ENCODE measurements at places on chromosomes 4 and X. TPM values are rescaled to one million over a fixed set of nuclear protein-coding genes. Genes with fewer than 3 reads are reported as not detected.

The RNF150 gene
- not detected for total RNA-seq

- no peaks in the 10 kb centered on the region for H3K4me1 ChIP-seq
- H3K27ac ChIP-seq: no peak overlapping the region
- H3K36me3 ChIP-seq: no peaks in the 10 kb centered on the region
- no peaks in the 10 kb centered on the region for H3K27me3 ChIP-seq
- no peak for DNase-seq
- H3K4me3 ChIP-seq: no peak overlapping the region
Measured at GRCh38 chr4:9931146-9931545, 90.2 kb downstream of the SLC2A9 start.

DNA sequence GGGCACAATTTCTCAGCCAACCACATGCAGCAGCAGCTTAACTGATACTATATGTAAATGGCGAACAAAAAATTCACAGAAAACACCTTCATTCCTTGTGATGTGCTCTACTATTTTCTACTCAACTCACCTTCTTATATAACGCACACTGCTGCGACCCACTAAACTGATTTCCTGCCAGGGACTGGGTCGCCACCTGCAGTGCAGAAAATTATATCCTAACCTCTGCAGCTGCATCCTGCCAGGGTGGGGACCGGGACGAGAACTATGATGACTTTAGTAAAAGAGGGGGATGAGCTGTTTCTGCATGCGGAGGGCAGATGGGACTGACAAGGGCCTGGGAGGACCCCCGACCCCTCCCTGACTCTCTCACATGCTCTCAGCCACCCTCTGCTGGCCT, 27.4 kb downstream of the ABLIM2 start:
- H3K27me3 ChIP-seq: no peaks in the 10 kb centered on the region
- DNase-seq: no peak

GRCh38 chrX:16653424-16653823, 3.5 kb downstream of the S100G start:
- no peak for DNase-seq
- H3K27ac ChIP-seq: no peak overlapping the region
- no peaks in the 10 kb centered on the region for H3K36me3 ChIP-seq
- H3K4me1 ChIP-seq: no peaks in the 10 kb centered on the region
- H3K27me3 ChIP-seq: no peaks in the 10 kb centered on the region

DNA sequence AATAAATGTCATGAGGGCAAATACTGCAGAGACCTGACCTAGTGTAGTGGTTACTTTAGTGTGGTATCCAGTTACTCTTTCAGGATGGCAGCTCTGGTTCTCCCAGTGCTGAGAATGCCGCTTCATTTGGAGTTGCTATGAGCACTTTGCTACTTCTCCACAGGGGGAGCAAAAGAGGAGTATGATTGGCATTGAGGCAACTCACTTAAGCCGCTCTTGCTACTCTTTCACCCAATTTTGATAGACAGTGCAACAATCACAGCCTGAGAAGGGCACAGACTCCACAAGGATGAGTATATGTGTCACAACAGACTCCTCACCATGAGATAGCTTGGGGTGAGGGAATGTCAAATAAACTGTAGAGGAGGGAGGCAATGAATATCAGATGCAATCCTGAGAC, 81.2 kb downstream of the NPY1R start:
- H3K27ac ChIP-seq: no peak overlapping the region
- H3K27me3 ChIP-seq: no peaks in the 10 kb centered on the region
- no peak overlapping the region for H3K4me3 ChIP-seq
- H3K36me3 ChIP-seq: no peaks in the 10 kb centered on the region
- no peaks in the 10 kb centered on the region for H3K4me1 ChIP-seq
- no peak for DNase-seq

DNA sequence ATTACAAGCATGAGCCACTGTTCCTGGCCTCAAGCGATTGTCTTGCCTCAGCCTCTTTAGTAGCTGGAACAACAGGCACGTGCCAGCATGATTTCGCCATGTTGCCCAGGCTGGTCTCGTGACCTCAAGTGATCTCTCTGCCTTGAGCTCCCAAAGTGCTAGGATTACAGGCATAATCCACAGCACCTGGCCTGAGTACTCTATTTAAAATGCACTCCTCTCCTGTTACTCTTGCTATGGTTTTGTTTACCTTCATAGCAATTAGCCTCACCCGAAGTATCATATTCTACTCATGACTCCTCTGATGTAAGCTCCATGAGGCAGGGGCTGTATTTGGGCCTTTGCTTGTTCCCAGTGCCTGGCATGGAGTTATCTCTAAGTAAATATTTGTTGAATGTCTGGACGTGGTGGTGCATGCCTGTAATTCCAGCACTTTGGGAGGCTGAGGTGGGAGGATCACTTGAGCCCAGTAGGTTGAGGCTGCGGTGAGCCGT, 92.5 kb upstream of the SLC34A2 start:
- no peak for DNase-seq
- no peaks in the 10 kb centered on the region for H3K36me3 ChIP-seq
- H3K4me1 ChIP-seq: no peaks in the 10 kb centered on the region
- H3K4me3 ChIP-seq: no peak overlapping the region
- no peaks in the 10 kb centered on the region for H3K27me3 ChIP-seq
